ENCODE measurements at places on chromosomes 1 and 21.

- no peak for DNase-seq
These were observed 308.2 kb downstream of the BRINP3 start for GRCh38 chr1:190169311-190170067.

DNA sequence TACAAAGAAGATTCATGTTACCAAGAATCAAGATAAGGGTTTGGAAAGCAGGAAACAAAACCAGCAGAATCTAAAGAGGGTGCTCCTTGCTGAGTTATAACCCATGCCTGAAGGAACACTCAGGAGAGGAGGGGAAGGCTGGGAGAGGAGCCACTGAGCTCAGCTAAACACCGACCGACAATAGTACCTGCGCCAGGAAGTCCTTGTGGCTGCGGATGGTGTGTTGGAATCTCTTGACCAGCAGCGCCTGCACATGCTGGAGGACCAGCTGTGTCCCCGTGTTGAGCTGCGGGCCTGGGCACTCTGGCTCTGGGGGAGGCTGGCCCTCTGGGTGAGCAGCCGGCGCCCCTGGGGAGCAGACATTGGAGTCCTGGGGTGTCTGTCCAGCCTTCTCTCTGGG is 89.4 kb downstream of the ABCA4 start:
- no peak for DNase-seq

- no peak for DNase-seq
These were observed 2102.9 kb downstream of the NCAM2 start for GRCh38 chr21:23101111-23101510.

GRCh38 chr1:61053226-61053711 is 29.1 kb upstream of the NFIA start:
- DNase-seq: no peak

- DNase-seq: no peak
These were observed 32.2 kb upstream of the TNFSF18 start for GRCh38 chr1:173082913-173083312.

- DNase-seq: no peak
These were observed 61.3 kb downstream of the OVGP1 start for GRCh38 chr1:111366256-111366655.

DNA sequence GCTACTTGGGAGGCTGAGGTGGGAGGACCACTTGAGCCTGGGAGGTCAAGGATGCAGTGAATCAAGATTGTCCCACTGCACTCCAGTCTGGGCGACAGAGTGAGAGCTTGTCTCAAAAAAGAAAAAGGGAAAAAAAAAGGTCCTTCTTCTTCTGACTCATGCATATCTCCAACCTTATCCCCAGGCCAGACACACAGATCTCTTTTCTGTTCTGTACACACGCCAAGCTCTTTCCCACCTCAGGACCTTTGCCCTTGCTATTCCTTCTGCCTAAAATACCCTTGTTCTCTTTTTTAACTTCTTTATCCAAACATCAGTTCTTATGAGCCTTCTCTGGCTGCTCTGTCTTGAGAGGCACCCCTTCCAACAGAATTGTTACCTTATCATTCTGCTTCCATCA is 22.1 kb downstream of the PLEKHO1 start:
- DNase-seq: no peak

DNA sequence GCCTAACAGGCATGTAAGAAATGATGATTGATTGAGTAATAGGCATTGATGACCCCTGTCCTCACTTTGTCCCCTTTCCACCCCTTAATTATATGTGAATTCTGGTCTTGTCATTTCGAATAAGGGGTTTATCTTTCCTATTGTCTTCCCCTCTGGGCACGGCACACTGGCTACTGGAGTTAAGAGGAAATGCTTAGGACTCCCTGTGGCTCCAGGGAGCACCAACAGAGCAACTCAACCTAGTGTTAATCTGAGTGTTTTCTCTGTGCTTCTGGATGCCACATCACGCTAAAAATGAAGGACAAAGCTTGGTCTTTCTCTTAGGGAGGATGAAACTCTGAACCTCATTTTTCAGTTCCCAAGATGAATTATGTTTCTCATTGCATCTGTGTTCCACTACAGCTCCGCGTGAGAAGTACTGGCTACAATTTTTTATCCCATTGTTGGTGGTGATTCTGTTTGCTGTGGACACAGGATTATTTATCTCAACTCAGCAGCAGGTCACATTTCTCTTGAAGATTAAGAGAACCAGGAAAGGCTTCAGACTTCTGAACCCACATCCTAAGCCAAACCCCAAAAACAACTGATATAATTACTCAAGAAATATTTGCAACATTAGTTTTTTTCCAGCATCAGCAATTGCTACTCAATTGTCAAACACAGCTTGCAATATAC is 5.3 kb downstream of the FCER1A start:
- no peak for DNase-seq

GRCh38 chr1:162018418-162018817 is 5.3 kb downstream of the OLFML2B start:
- DNase-seq: no peak

DNA sequence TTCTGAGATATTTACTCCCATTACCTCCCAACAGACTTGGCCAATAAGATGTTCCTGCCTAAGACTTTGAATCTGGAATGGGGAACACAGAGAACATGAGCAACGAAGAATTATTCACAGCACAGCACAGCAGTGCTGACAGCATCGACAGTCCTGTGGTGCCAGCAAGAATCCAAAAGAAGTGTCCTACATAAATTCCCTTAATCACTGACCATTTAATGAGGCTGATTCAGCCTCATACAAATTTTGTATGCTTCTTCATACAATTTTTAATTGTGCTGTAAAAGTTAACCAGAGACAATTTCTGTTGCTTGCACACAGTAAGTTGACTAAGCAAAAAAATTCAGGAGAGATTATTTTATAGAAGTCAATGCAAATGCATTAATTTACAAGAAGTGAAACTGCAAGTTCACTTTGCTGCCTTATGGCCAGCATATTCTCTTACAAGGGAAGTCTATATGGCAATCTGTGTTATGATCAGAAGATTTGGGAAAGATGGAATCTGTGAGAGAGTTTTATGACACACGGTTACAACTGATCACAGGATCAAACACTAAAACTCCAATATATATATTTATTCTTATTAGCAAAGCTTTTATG is 855.9 kb downstream of the LTN1 start:
- DNase-seq: no peak

DNA sequence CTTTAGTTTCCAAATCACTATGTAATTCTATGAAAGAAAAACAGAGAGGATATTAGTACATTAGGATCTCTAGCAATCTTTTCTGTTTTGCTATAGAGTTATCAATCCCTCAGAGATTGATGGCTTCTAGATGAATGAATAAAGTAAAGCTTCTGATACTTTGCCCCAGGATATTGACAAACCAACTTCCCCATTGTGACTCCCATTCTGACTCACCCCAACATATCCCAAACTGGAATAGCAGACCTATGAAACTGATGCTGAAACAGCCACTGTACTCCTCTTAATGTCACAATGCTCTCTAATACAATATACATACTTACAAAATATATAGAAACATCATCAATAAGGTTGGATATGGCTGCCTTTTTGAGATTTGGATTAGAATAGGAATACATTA is 442.1 kb upstream of the NR5A2 start:
- DNase-seq: no peak

DNA sequence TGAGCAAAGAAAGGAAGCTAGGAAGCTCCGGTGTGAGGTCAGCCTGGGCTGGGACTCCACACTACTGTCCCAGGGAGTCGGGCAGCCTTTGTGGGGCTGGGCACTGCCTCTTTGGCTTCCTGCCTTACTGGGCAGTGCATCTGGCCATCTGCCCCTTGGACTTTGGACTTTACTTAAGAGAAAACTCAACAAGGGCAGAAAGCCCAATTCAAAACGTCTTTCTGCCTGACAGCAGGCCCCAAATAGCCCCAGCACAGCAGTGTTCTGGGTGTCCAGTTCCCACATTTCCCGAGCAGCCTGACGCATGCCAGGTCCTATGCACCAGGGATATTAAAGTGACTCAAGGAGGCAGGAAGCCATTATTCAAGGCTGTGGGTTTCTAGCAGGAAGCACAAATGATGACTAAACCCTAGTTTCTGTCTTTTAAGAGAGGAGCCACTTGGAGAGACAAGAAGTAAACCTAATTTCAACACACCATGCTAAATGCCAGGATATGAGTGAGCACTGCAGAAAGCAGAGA is 37.9 kb upstream of the EDEM3 start:
- DNase-seq: no peak

DNA sequence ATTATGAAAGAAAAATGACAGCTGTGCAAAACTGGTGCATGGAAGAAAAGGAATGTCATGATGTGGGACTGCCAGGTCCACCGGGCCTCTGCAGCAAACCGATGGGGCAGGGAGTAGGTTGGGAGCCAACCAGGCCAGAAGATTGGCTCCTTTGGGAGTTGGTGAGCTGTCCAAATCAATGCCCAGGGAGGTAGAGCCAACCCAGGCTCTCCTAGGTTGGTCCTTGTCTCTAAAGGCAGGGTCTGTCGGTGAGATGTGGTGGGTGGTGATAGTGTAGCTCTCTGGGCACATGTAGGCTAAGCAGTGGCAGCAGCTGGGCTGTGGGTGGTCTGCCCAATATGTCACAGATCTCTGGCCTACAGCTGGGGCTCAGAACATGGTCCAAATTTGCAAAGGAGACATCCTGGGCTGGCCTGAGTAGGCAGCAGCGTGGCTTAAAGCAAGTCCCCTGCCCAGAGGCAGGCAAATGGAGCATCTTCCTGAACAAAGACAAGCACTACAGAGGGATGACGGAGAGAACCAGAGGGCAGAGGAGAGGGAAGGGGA is 61.2 kb upstream of the PRDX6 start:
- no peak for DNase-seq
